ENCODE measurements at places on chromosomes 3 and 15.
A peak's percentile ranks its signal among the peaks of the same experiment; 100 is the strongest.

DNA sequence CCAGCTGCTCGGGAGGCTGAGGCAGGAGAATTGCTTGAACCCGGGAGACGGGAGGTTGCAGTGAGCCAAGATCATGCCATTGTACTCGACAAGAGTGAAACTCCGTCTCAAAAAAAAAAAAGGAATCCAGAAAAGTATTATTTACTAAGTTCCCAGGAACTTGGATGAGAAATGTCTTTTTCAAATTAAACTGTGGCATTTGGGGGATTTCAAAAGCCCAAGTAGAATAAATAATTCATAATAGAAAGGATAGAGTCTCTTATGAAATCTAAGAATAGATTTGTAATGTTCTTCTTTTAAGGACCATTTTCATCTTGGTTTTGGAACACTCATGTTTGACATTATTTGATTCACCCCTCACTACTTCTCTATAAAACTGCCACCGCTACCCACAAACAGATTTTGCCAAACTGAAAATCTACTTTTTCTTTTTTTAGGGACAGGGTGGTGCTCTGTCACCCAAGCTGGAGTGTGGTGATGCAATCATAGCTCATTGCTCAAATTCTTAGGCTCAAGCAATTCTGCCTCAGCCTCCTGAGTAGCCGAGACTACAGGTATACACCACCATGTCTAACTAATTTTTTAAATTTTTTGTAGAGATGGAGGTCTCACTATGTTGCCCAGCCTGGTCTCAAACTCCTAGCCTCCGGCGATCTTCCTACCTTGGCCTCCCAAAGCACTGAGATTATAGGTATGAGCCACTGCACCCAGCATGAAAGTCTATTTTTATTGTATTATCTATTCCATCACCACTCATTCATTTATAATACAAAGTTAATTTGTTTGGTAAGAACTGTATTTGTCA is 99.3 kb downstream of the SENP2 start:
- no peak overlapping the region for H3K27ac ChIP-seq
- no peaks in the 10 kb centered on the region for H3K27me3 ChIP-seq
- H3K4me3 ChIP-seq = no peak overlapping the region

DNA sequence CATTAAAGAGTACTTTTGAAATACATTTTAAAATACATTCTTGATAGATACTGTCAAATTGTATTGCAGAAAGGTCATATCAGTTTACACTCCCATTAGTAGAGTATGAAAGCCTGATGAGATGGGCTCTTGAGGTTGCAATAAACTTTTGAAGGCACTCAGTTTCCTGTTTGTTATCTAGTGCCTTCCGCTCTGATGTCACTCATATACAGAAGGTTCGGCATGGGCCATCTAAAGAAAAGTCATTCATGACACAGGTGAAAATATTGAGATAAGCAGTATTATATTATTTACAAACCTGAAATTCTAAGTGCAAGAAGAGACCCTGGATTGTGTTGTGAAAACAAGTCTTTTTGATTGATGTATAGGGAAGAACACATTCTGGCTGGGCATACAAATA is 36.5 kb upstream of the DENND4A start:
- H3K27ac ChIP-seq = no peak overlapping the region
- H3K27me3 ChIP-seq = no peaks in the 10 kb centered on the region
- H3K36me3 ChIP-seq = no peaks in the 10 kb centered on the region
- peaks cover 67% of the 10 kb centered on the region for H3K4me1 ChIP-seq
- no peak for DNase-seq
- H3K4me3 ChIP-seq = no peak overlapping the region

DNA sequence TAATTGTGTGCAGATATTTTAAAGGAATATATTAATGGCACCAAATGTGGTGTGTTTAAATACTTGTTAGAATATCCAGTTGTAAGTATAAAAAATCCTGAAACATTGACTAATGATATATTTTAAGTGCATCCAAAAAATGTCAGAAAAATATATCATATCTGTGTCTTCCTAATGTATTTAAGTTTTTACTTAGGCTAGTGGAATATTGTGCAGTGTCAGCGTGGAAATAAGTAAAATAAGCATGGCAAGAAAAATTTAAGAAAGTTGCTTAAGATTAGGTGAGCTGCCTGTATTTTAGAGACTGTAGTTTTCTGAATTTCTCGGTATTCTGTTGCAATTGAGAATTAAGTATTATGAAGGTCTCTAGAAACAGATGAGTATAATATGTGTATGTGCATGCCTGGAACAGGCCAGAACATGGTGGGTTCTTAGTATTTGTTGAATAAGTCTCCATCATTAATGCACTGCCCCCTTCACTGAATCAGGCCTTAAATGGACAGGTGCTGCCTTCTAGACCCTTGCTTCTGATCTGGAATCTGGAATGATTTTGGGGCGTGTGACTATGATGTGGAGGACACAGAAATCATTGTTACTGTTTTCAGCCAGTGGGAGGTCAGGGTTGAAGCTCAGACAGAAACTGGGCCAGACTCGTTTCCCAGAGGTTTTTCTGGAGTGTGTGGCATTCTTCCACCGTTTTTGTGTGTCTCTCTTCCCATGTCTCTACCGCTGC is 86.1 kb downstream of the TRAK1 start:
- no peaks in the 10 kb centered on the region for H3K27me3 ChIP-seq
- peaks cover 12% of the 10 kb centered on the region for H3K4me1 ChIP-seq
- no peak overlapping the region for H3K4me3 ChIP-seq

GRCh38 chr3:17030438-17030837 is 145.7 kb downstream of the PLCL2 start:
- H3K4me1 ChIP-seq = no peaks in the 10 kb centered on the region
- no peak for DNase-seq
- H3K27ac ChIP-seq = no peak overlapping the region
- no peak overlapping the region for H3K4me3 ChIP-seq

DNA sequence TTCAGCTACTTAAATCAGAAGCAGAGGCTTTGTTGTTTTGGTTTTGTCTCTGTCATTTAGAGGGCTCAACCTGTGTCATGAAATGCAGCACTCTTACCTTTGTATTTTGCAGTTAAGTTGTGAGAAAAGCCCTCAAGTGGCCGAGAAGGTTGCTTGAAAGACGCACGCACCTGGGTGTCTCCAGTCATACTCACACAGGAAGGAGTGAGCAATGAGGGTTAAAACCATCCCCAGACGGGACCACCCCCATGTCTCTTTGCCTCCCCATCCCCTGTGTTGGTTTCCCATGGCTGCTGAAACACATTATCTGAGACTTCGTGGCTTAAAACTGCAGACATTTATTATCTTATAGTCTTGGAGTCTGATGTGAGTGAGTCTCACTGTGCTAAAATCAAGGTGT is 376.1 kb upstream of the CFAP20DC start:
- no peak overlapping the region for H3K27ac ChIP-seq
- no peaks in the 10 kb centered on the region for H3K36me3 ChIP-seq
- no peaks in the 10 kb centered on the region for H3K27me3 ChIP-seq
- H3K4me3 ChIP-seq = no peak overlapping the region
- no peaks in the 10 kb centered on the region for H3K4me1 ChIP-seq
- no peak for DNase-seq

- peaks cover 27% of the 10 kb centered on the region for H3K4me1 ChIP-seq
- no peak for DNase-seq
These were observed 664 bp upstream of the LARP6 start for GRCh38 chr15:70854666-70854976.

GRCh38 chr15:52428297-52428696 is 100.4 kb downstream of the MYO5A start:
- H3K36me3 ChIP-seq = peaks cover 9% of the 10 kb centered on the region
- DNase-seq = no peak
- H3K4me1 ChIP-seq = no peaks in the 10 kb centered on the region
- no peaks in the 10 kb centered on the region for H3K27me3 ChIP-seq

DNA sequence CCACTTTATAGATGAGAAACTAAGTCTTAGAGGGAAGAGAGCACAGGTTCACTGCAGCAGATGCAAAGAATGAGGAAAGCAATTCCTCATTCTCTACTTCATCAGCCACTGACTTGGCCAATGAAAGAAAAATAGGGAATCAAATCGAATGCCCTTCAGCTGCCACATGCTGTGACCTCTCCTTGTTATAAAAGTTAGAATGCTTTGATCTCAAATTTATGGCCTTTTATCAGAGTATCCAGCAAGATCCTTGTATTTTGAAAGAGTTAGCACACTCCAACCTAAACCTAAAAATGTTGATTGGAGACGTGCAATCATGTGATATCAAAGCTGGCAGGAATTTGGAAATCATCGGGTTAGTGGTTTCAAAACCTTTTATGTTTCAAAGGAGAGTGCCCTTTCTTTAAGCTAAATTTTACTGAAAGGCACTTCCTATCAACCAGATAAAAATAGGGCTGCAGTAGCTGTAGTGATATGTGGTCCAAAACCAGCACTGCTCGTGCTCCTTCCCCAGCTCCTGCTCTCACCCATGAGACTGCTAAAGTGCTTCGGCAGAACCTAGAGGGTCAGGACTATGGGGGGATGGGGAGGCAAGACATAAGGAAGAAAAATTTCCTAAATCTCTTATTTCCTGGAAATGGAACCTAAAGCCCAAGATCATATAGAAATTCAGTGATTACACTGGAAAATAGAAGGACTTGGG is 617.0 kb downstream of the PYDC2 start:
- no peaks in the 10 kb centered on the region for H3K36me3 ChIP-seq
- DNase-seq = no peak
- H3K4me1 ChIP-seq = no peaks in the 10 kb centered on the region
- H3K27me3 ChIP-seq = no peaks in the 10 kb centered on the region
- H3K4me3 ChIP-seq = no peak overlapping the region

DNA sequence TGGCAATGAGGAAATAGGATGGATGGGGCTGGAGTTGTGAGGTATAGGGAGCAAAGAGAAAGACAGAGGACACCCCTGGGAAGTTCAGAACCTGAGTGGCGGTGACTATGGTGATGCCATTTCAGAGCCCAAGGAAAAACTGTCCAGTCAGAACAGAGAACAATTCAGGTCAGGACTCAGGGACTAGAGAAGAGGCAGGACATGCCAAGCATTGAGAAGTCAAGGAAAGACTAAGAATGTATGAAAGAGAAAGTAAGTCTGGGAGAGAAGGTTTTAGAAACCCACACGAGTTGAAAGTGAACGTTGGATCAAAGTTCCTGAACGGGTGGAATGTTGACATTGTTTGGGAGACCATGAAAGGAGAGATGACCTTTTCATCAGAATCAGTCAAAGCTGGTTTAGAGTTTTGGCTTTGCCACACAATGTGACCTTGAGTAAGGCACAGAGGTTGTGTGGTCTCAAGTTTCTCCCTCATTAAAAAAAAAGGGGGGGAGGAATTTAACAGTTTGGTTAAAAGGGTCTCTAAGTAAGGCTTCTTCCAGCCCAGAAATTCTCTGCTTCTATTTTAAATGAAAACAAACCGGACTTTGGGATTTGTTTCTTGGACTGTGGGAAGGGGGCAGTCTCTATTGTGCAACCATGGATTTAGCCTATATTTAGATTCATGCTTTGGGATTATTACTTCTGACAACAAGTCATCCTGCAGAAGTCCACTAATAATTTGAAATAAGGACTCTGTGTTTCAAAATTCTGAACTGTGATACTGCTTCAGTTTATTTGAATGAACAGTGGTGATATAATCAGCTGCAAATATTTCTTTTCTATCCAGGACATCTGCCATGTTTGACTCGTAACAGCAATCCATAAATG is 315.9 kb upstream of the TBL1XR1 start:
- H3K27ac ChIP-seq = peak overlapping the region; percentile 13
- DNase-seq = no peak
- peaks cover 14% of the 10 kb centered on the region for H3K4me1 ChIP-seq
- no peaks in the 10 kb centered on the region for H3K27me3 ChIP-seq
- H3K4me3 ChIP-seq = no peak overlapping the region
- H3K36me3 ChIP-seq = no peaks in the 10 kb centered on the region

Data from lower lobe of right lung (tissue), 2 donors.